ENCODE measurements at places on chromosomes 5 and 9. TPM values are rescaled to one million over a fixed set of nuclear protein-coding genes. Genes with fewer than 3 reads are reported as not detected.

DNA sequence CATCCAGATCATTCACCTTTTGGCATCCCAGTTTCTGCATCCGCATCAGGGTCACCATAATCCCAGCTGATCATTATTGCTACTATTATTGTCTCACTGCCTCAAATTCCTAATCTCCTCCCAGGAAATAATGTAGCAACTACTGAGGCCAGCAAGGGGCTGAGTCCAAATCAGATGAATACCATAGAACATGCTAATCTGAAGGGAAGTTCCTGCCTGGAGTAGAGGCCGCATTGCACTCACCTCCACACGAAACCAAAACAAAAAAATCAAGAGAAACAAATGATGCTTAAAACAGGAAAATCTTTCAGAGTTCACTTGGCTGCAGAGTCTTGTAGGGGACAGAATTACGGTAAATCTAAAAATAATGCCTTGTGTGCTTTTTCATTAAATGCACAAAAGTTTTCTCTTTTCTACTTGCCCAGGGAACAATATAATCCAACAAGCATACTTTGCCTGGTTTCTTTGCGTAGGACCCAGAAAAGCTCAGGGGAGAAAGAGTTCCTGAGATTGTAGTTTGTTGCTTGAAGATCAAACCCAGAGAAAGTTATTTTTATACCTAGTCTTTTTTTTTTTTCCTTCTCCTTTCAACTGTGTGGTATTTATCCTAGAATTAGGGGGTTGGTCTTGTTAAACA, 87.7 kb upstream of the KLF4 start:
- no peak for DNase-seq

- DNase-seq, result no peak
Measured at GRCh38 chr9:121690766-121691165, 39.3 kb downstream of the DAB2IP start.

- DNase-seq, result no peak
Measured at GRCh38 chr5:177994561-177995190, 1.4 kb downstream of the PROP1 start.

DNA sequence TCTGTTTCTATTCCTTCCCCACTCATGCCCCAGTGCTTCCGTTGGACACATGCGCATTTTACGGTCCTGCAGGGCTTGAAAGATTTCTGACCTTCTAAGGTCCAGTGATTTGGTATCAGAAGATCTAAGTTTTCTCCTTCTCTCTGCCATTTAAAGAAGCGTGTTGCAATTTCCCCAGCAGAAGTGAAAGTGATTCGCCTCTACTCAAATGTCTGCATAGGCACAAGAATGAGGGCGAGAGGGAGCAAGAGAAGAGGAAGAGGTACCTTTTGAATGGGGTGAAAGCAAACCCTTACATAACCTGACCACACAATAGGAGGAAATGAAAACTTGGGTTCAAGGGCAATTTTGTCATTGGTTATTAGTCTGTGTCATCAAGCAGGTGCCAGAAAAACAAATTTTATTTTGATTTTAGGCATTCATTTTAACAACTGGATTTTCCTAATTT, 31.7 kb upstream of the NR3C1 start:
- no peak for DNase-seq

- DNase-seq, result no peak
Measured at GRCh38 chr9:92592537-92592936, 56.7 kb upstream of the ECM2 start.

DNM1 gene
- total RNA-seq, result 71.5 TPM

GNA14 gene
- total RNA-seq, result 17.9 TPM

DAP gene
- 51.0 TPM for total RNA-seq

Data from uterus (tissue), 4 donors.